Skin of body (tissue), 3 donors: ENCODE measurements at places on chromosomes 4 and X. TPM values are rescaled to one million over a fixed set of nuclear protein-coding genes. Genes with fewer than 3 reads are reported as not detected.

- no peak for DNase-seq
These were observed 32.2 kb downstream of the RNF212 start for GRCh38 chr4:1080961-1081688.

Gene ABLIM2
- total RNA-seq, result 5.0 TPM

DNA sequence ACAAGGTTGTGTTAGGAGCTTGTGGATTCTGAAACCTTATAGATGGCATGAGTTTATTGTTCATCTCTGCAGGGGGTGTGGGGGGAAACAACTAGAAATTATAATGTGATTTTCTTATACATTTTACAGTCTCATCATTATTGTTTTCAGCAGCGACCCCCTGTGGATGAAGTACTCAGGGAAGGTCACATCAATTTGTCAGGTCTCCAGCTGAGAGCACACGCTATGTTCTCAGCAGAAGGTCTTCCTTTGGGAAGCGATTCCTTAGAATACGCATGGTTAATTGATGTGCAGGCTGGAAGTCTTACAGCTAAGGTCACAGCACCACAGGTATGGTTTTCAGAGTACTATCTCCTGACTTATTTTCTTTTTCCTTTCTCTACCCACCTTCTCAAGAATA is 72.2 kb downstream of the BLTP1 start:
- DNase-seq, result no peak

DNA sequence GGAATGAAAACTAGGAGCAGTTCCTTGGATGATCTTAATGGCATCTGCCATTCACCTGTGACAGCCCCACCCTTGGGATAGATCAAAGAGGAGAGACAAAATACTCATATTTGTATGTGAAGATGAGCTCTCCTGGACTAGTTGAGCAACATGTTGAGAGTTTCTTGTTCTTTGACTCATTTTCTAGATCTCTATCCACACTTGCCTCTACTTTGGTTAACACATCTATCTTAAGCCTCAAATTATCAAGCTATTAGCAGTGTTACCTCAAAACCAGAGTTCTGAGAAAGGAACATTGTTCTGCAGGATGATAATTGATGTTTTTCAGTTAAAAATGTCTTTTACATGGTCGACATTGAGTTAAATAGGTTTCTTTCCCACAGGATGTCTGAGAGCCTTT is 94.2 kb upstream of the TEX13D start:
- no peak for DNase-seq

Gene CXCL5
- 0.20 TPM for total RNA-seq

GRCh38 chrX:81586096-81586495 is 384.2 kb downstream of the SH3BGRL start:
- DNase-seq, result no peak

- no peak for DNase-seq
These were observed 22.0 kb downstream of the TNMD start for GRCh38 chrX:100606753-100607152.

- no peak for DNase-seq
These were observed 16.6 kb downstream of the CHST7 start for GRCh38 chrX:46589977-46590723.

DNA sequence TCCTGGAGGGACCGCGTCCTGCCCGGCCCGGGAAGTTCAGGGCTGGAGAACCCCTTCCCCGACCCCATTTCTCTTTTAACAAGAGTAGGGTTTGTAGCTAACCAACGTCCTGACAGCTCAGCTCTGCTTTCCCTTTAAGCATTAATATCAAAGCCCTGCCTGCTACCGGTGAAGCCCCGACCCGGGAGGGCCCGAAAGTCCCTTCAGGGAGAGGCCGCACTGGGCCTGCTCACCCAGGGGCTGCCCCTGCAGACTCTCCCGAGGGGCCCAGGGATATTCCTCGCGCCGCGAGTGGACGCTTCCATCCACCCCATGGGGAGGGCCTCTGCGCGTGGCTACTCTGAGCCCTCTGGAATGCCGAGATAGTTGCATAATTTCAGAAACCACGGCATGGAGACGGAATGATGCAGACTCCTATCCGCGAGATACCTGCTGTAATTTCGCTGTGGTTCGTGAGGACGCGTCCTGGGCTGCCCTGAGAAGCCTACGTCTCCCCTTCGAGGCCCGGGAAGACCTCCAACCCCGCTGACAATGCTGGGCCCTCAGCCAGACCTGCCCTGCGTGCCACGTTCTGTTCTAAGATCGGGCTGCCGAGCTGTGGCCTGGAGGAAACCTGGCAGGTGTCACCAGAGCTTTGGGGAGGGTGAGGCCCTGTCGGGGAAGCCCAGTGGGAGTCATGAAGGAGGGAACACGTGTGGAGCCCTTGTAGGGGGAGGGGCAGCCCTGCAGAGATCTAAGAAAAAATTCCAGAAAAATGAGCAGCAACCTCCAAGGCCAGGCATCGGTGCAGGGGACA is 999 bp upstream of the CTBP1 start:
- DNase-seq, result no peak

- no peak for DNase-seq
These were observed 274 bp upstream of the ERVMER34-1 start for GRCh38 chr4:52751487-52751911.

- no peak for DNase-seq
These were observed 2.5 kb upstream of the ARSD start for GRCh38 chrX:2931612-2932011.

- no peak for DNase-seq
These were observed 19.9 kb upstream of the CLNK start for GRCh38 chr4:10704430-10704810.

- no peak for DNase-seq
These were observed 7.9 kb downstream of the GPR101 start for GRCh38 chrX:137025930-137026329.

Gene RAB41
- total RNA-seq, result not detected

- peak; percentile 90 for DNase-seq
These were observed 109.1 kb upstream of the SLC4A4 start for GRCh38 chr4:71229477-71230270.

GRCh38 chr4:57426779-57427395 is 316.7 kb upstream of the IGFBP7 start:
- DNase-seq, result peak; percentile 2

DNA sequence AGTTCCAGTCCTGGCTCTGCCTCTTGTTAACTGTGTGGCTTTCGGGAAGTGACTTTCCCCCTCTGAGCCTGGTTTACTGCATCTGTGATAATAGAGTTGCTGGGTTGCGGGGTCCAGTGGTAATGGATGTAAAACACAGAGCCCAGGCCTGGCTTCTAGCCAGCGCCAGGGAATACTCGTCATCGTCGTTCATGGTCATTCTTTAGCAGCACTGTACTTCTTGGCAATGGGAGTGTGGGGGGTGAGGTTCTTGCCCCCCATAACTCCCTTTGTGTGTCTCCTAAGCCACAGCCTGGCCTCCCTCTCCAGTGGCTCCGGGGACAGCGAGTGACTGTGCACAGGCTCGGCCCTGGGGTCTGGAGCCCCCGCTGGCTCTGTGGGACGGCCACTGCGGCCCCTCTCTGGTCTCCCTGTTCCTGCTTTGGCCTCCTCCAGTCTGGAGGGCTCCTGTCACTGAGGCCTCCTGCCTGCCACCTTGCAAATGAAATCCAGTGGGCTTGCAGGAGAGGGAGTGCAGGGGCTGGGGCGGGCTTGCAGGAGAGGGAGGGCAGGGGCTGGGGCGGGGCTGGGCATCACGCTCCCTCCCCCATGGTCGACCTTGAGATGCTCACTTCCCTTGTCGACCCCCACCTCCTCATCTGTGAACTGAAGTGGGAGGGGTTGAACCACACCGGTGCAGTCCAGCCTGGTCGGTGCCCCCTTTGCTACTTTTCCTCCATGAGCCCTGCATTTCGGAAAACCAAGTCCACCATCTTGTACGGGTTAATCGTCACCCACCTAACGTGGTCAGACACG is 13.2 kb downstream of the PSAPL1 start:
- no peak for DNase-seq

DNA sequence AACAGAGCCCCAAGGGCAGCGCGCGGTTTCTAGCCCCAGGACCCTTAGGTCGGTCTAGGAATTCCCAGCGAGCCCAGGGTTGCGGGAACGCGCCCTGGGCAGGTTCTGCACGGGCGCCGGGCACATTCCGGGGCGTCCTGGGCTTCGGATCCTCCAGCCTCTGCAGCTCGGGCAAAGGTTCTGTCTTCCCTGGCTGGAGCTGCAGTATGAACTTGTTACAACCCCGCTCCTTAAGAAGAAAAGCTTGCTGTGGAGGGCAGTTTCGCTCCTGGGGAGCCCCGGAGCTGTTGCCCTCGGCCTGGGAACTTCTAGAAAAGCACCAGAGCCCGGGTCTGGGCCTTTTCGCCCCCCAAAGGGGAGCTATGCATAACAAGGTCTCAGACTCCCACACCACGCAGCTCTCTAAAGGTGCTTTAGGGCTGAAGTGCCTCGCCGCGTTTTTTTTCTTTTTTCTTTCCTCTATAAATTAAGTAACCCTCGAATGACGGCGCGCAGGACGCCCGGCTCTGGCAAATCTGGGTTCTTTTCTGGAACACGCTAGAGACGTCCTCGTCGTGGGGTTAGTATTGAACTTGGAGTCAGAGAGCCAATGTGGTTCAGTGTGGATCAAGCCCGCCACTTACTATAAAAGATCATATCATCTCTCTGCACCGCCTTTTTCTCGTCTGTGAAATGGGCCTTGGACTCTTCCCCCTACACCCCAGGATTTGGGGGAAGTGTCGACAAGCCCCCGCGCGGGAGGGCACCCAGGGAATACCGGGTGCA is 5.7 kb downstream of the MSX1 start:
- DNase-seq, result no peak

GRCh38 chrX:77346859-77347258 is 100.3 kb upstream of the FGF16 start:
- no peak for DNase-seq

- no peak for DNase-seq
These were observed 71.3 kb upstream of the STS start for GRCh38 chrX:7076245-7076661.

GRCh38 chrX:68989865-68990606 is 161.2 kb downstream of the EFNB1 start:
- peak; percentile 2 for DNase-seq

Gene PIR
- total RNA-seq, result 4.6 TPM
